ENCODE measurements at places on chromosomes 7 and 10. TPM values are rescaled to one million over a fixed set of nuclear protein-coding genes. Genes with fewer than 3 reads are reported as not detected.

The PRKG1 gene
- total RNA-seq: 27.1 TPM

The TUBAL3 gene
- total RNA-seq: not detected

The MLXIPL gene
- total RNA-seq: not detected

GRCh38 chr7:44469461-44470134 lies 20.9 kb downstream of the NUDCD3 start:
- DNase-seq: no peak

The CCDC3 gene
- total RNA-seq: 32.4 TPM

The FBXL13 gene
- 0.97 TPM for total RNA-seq

DNA sequence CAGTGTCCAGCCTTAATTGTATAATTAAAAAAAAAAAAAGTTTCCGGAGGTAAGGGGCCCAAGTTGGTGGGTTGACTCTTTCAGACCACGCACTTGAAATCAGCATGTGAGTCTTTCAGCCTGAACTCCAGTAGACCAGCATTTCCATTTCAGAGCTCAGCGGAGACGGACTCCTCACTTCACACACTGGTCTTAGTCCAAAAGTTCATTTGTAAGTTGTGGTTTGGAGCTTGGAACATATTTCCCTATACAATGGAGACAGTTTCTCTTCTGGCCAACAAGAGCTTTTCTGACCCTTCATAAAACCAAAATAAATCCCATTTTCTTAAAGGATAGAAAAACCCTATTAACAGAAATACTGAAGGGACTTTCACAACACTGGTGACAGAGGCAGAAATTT lies 41.0 kb downstream of the ATXN7L1 start:
- DNase-seq: no peak

- no peak for DNase-seq
Observed at GRCh38 chr10:73926152-73926764, 15.3 kb downstream of the PLAU start.

- no peak for DNase-seq
Observed at GRCh38 chr7:13188236-13188805, 500.9 kb downstream of the ARL4A start.
